Naive thymus-derived CD8-positive, alpha-beta T cell (primary cell): ENCODE measurements at places on chromosomes 2 and 18. TPM values are rescaled to one million over a fixed set of nuclear protein-coding genes. Genes with fewer than 3 reads are reported as not detected.

Gene UBXN2A
- 13.6 TPM for polyA plus RNA-seq

Gene AGBL5
- polyA plus RNA-seq = 7.9 TPM

GRCh38 chr2:240309214-240309613 is 126.2 kb upstream of the GPC1 start:
- no peak for DNase-seq

DNA sequence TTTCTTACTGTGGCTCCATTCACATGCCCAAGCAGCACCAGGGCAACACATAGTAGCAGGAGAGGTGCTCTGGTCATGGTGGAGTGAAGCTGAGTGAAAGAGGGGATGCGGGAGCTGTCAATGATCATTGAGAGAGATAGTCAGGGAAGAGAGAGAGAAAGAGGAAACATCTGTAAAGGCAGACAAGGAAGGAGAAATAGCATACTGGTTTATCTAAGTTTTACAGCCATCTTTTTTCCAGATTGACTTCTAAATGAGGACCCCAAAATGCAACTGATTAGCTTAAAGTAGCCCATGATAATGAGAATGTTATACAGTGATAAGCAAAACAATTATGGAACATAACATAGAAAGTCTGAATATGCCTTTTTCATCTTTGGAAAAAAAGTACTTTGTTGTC is at the start of gene C2orf66:
Gene C2orf66, minus strand, starts transcription at position 96 of the 400 bp plus-strand sequence. Its CDS starts 19 bp downstream, at position 77.
- no peak for DNase-seq

DNA sequence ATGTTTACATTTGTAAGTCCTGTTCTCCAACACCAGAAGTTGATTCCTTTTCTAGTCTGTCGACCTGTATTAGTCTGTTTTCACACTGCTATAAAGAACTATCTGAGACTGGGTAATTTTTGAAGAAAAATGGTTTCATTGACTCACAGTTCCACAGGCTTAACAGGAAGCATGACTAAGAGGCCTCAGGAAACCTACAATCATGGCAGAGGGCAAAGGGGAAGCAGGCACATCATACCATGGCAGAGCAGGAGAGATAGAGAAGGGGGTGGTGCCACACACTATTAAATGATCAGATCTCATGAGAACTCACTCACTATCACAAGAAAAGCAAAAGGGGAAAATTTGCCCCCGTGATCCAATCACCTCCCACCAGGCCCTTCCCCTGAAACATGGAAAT is 112.8 kb upstream of the MAP3K20 start:
- no peak for DNase-seq

DNA sequence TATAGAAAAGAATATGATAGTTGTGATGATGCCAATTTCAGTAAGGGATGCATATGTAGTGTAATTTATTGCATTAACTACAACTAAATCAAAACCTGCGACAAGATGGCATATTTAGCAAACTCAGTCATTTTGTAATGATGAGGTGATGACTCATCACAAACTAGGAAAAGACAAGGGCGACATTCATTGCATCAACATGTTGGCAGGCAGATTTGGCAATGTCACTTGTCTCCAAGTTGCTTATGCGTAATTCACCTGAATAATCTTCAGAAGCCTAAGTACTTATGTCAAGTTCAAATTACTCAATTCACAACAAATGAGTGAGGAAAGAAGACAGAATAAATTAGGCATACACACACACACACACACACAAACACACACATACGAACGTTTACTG is 273.2 kb upstream of the RGPD4 start:
- DNase-seq = no peak

Gene WNT10A
- 1.2 TPM for polyA plus RNA-seq

- DNase-seq = peak; percentile 5
Observed at GRCh38 chr2:28956415-28956826, 24.7 kb upstream of the TOGARAM2 start.

Gene MERTK
- polyA plus RNA-seq = not detected

DNA sequence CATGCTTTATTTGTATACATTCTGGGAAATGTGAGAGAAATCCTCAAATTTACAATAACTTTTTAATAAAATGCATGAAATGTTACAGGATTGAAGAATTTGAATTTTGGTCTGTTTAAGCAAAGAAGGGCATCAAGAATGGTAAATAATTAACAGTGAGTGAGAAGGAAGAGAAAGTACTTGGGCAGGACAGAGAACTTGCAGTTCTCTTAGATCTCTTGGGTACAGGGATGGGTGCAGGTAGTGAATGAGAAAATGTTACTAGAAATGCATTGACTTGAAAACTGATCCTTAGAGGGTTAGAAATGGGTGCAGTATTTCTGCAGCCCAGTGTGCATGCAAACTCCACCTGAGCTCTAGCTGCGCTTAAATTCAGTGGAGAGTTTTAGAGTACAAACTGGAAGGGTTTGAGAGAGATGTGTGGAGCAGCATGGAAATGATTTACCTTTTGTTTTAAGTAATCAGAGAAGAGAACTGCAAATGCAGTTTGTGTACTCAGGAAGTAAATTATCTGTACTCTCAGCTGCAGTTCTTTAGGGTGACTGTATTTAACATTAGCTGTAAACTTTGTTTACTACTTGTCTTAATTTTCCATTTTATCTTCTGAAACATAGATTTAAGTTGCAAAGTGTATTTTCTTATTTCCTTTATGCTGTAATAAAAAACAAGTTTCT is 51.0 kb upstream of the RAB27B start:
- DNase-seq = no peak

GRCh38 chr2:203340791-203341487 is 12.7 kb downstream of the ABI2 start:
- no peak for DNase-seq

DNA sequence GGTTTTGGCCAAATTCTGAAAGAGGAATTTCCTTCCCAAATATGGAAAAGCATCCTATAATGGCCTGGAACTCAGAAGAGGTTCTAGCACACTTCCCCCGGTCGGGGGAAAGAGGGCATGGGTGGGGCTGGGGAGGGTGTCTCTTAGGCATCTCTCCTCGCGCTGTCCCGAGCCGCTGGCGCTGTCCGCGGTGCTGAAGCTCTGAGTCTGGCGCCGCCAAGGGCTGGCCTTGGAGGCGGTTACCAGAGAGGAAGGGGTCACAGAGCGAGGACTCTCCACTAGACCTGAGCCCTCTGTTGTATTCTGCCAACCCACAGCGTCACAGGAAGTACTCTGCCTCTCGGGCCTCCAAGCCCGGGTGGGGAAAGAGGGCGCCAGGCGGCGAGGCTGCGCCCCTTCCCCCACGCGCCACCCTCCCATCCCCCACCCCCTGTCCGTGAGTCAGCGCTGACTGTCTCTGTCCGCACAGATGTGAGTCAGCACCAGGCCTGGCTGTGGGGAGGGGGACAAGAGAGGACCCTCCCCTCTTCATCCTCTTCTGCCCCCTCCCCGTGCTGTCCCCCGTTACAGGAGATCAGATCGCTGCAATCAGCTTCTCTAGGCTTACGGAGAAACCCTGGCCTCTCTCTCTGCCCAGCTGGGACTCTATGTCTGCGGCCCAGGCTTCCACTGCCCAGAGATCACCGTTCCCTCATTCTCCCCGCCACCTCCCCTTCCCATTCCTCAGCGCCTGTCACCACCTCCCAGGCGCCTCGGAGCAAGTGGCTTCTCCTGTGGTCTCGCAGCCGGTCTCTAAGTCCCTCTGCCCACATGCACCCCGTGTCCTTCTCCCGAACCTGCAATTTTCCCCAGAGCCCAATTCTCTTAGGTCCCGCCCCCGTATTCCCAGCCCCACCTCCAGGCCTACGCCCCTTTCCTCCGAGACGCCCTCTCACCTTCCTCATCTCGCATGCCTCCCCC is 779 bp downstream of the PTPRN start:
- DNase-seq = peak; percentile 60

Gene UPP2
- not detected for polyA plus RNA-seq

DNA sequence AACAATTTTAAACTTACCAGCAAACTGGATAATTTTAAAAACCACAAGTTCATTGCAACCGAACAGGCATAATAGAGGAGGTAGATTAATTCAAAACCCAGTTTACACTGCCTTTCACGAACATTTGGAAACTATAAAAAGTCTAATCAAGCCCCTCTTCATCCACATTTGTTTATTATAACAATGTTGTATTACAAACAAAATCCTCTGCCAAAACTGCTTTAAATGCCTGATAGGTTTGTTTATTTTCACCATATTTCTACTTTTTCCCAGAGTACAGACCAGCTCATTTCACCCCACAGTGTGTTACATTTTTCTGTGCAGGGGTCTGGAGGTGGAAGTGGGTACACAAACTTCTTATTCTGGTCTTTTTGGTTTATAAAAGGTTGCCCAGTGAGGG is 184.2 kb downstream of the OSR1 start:
- DNase-seq = no peak

GRCh38 chr18:29321561-29321960 is 1144.6 kb upstream of the CDH2 start:
- no peak for DNase-seq

Gene C2orf15
- 6.1 TPM for polyA plus RNA-seq

Gene CRYGC
- polyA plus RNA-seq = not detected

- peak; percentile 78 for DNase-seq
Observed at GRCh38 chr2:231052494-231053451, 3.9 kb upstream of the PSMD1 start.
